Psoas muscle (tissue), 8 donors: ENCODE measurements at places on chromosomes 1 and 21. TPM values are rescaled to one million over a fixed set of nuclear protein-coding genes. Genes with fewer than 3 reads are reported as not detected.
A peak's percentile ranks its signal among the peaks of the same experiment; 100 is the strongest.

NGF gene
- total RNA-seq: 0.27 TPM

GRCh38 chr1:70671006-70671405 is 259.9 kb downstream of the CTH start:
- DNase-seq: no peak

DNA sequence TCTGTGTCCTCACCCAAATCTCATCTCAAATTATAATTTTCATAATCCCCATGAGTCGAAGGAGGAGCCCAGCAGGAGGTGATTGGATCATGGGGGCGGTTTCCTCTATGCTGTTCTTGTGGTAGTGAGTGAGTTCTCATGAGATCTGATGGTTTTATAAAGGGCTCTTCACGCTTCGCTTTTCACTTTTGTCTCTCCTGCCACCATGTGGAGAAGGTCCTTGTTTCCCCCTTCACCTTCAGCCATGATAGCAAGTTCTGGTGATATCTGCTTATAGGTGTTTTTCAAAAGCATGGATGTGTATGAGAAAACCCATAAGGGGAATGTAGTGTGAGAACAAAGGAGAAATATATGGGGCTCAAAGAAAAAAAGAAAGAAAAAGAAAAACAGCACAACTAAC is 405.9 kb upstream of the RGS18 start:
- no peak for DNase-seq

- no peak for DNase-seq
Observed at GRCh38 chr1:155327981-155328380, 7.3 kb downstream of the RUSC1 start.

GRCh38 chr1:113868387-113869083 is 3.0 kb downstream of the PTPN22 start:
- DNase-seq: no peak

DNA sequence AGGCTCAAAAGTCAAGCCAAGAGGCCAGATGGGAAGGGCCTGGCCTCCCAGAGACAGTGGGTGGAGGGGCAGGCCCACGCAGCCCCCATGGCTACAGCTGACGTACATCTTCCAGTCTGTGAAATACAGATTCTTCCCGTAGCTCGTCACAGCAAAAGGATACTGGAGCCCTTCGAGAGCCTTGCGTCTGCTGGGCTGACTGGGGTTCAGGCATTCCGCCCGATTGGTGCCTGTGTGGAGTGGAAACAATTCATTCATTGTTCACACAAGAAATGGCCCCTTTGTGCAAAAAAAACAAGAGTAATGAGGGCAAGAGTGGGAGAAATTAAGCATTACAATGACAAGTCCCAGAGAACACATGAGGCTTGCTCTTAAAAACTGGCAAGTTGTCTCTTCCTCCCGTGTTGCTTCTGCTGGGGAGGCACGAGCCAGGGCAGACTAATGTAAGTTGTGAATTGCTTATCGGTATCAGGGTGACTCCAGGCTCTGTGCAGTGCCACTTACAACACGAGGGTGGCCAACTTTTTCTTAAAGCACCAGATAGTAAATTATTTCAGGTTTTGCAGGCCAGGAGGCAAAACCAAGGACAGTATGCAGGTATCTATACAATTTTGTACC is 85.1 kb downstream of the NID1 start:
- DNase-seq: no peak

DNA sequence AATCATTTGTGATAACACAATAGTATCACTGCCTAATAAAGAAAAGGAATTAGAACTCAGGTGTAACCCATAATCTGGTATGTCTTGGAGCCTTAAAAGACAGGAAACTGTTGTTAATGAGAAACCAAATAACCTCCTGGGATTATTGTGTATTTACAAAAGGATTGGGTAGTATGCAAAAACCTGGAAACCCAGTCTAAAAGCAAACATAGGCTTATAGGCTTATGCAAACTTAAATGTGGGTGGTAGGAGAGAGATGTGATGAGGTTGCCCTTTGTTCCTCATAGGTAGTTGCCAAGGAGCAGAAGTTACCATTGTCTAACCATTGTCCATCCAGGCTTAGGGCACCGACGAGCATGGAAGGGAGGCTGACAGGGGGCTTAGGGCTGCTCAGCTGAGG is 165.8 kb downstream of the AK5 start:
- no peak for DNase-seq

DNA sequence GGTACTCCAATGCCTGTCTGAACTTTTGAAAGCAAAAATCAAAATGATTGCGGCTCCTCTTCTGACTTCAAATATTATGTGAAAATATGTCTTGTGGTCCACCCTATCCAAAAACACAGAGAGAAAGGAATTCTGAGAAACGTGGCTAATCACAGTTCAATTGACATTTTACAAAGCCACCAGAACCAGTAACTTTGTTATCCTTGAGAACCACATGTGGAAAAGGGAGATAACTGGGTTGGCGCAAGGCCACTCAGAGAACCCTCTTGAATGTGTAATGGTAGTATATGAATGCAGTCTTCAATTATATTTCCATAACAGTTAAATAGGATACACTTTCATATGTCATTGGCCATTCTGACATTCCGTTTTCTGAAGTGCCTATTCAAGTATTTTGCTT is 1030.0 kb upstream of the TMPRSS15 start:
- no peak for DNase-seq

OR2T2 gene
- total RNA-seq: not detected

DNA sequence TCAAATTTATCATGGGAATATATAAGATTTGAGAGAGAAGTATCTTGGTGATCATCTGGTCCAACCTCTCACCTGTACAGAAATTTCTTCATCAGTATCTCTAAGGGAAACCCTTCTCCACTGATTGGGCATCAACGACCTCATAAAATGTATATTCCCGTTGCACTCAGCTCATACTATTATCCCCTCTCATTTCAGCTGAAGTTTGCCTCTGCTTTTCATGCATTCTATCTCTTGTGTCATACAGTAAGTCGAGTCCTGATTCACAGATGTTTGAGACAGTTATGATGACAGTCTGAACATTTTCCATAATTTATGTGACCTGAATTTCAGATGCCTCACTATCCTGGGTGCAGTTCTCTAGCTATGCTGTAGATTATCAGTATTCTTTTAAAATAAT is 21.0 kb downstream of the OR10R2 start:
- no peak for DNase-seq

DNA sequence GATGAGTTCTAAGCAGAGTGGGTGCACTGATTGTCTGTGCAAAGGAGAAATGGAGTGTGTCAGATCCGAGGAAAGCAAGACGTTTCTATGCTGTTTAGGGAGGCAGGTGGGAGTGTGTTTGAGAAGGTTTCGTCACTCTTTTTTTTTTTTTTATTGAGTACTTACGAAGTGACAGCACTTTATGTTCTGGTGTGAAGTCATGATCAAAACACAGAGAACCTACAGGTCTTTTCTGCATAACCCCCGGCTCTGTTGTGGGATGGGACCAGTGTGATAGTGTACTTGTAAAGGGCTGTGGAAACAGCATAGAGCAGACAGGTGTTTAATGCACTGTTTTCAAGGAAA is 26.7 kb downstream of the MIA3 start:
- DNase-seq: no peak

GRCh38 chr1:42006836-42007235 is 88.1 kb upstream of the HIVEP3 start:
- DNase-seq: no peak

DNA sequence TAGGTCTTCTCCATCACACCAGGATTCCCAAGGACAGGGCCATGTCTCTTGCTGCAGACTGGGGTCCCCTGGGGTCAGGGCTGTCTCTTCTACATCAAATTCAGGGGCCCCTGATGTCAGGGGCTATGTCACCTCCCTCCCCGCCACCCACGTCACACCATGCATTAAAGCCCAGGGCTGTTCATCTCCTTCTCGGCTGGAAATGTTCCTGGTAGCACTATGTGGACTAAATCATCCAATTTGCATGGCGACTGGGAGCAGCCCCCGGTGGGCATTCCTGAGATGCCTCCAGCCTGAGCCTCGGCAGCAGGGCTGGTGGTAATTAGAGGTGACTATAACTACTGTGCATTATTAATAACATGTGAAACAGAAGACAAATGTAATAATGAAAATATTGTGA is 151.7 kb upstream of the HMGB4 start:
- DNase-seq: no peak

- DNase-seq: no peak
Observed at GRCh38 chr1:145963265-145964019, 933 bp downstream of the ANKRD34A start.

GRCh38 chr1:4674676-4675075 is 20.3 kb downstream of the AJAP1 start:
- DNase-seq: no peak

- no peak for DNase-seq
Observed at GRCh38 chr1:40075266-40075665, 21.8 kb downstream of the PPT1 start.

DNA sequence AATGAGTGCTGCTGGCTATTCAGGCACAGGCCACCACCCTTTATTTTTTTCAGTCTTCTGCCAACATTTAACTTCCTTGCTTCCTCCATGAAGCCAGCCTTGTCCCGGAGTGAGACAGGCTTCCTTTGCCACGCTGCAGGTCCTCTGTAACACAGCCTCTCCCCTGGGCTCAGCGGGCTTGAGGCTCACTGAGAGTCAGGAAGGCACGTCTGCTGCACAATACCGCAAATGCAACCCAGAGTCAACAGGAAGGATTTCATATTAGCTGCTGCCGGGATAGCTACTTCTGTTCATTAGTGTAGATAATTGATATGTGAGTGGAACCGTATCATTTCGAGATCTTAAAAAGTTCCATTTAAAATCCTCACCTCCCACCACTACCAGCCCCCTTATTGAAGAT is 22.5 kb downstream of the MYOG start:
- DNase-seq: peak; percentile 34

DNA sequence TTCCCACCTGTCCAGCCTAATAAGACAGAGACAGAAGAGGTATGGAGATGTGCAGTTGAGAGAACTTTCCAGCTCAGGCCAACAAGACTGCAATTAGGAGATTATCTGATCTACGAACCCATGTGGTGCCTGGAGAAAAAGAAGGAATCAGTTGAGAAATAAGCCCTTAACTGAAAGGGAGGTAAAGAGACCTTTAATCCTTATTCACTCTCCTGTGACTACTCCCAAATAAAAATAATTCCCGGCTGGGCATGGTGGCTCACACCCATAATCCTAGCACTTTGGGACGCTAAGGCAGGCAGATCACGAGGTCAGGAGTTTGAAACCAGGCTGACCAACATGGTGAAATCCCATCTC is 31.9 kb upstream of the SARS1 start:
- DNase-seq: no peak

DNA sequence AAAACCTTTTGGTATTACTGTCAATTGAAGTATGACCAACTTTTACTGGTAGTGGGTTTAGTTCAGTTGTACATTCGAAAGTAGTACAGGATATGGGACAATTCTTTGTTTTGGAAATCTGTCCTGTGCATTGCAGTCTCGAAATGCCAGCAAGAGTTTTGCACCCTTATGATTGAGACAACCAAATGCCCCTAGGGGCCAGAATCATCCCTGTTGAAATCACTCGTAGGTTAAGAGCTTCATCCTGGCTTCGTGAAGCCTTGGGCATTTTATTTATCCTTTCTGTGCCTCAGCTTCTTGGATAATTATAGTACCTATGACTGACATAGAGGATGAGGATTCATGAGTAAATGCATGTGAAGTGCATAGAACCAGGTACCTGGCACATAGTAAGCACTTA is 2.4 kb upstream of the GOLT1A start:
- DNase-seq: no peak

KRTAP11-1 gene
- not detected for total RNA-seq

GRCh38 chr1:86508583-86508969 is 38.3 kb upstream of the CLCA4 start:
- DNase-seq: no peak

- no peak for DNase-seq
Observed at GRCh38 chr1:7218210-7218832, 433.1 kb downstream of the CAMTA1 start.

- DNase-seq: no peak
Observed at GRCh38 chr1:34156739-34157138, 8.3 kb downstream of the CSMD2 start.

GRCh38 chr1:3775490-3776230 is 3.1 kb downstream of the SMIM1 start:
- peak; percentile 73 for DNase-seq

DNA sequence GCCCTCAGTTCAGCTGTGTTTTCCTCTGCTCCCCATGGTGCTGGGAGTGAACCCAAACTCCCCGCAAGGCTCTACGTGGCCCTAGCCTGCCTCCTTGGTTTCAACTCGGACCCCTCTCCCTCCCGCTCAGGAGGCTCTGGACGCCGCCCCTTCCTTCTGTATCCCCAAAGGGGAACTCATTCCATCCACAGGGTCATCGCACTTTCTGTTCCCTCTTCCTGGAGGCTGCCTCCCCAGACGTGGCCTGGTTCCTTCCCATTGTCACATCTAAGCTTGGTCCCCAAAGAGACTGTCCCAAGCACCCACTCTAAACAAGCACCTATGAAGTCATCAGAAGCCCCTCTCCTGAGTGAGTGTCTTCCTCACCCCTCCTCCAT is 10.9 kb downstream of the KCNAB2 start:
- no peak for DNase-seq

DNA sequence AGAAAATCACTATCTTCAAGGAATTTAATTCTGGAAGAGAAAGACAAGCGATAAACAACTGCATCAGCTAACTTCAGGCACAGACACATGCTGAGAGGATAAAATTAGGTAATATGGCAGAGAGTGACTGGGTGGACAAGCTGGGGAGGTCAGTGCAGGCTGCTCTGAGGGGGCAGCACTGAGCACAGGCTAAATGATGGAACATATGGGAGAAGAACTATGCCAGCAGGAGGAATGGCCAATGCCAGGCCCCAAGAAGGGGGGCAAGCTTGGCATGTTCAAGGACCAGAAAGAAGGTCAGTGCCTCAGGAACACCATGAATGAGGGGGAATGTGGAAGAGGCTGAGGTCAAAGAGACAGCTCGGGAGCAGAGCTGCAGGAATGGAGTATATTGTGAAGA is 190.7 kb upstream of the MAP1LC3C start:
- no peak for DNase-seq

DNA sequence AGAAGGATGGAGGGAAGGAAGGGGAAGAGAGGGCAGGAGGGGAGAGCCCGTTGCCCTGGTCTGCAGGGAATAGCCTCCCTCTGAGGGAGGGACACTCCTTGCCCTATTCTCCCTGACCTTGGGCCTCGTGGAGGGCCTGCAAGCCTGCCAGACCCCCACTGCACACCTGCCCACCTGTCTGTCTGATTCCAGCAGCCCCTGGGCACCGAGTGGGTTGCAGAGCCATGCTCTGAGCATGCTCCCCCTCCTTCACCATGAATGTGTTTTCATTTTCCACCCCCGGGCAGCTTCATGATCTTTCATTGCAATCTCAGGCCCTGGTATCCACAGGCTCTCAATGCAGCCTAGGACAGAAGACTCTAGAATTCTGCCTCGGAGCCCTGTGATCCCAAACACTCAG is 5.1 kb upstream of the NPHP4 start:
- DNase-seq: peak; percentile 5

C8B gene
- not detected for total RNA-seq

GRCh38 chr1:114263343-114263742 is 109.7 kb upstream of the SYT6 start:
- no peak for DNase-seq
